Cortex of kidney (tissue), 1 donor: ENCODE measurements at places on chromosomes 2 and 18.

DNA sequence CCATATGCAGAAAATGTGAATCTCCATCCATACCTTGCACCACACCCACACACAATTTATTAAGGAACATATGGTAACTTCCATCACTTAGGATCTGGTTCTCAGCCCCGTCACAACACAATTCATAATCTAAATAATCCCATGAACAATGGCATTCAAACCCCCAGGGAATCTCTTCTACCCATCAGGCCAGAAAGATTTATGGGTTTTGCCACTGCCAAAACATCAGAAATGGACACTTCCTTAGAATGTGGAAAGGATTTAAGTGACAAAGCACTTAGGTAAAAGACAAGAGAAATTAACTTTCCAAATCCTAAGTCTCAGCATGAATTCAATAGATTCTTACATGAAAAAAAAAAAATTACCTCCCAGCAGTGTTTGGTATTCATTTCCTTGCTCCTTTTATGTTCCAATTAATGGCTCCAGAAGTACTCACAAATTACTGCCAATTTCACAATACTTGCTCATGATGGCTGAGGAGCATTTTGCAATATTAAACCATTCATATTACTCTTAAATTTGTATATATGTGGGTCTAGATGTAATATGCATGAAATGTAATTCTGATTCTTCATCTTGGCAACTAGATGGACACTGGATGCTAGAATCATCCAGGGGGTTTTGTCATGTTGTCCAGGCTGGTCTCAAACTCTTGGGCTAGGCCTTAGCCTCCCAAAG, 56.5 kb upstream of the TMEM247 start:
- DNase-seq = no peak

- DNase-seq = no peak
Observed at GRCh38 chr2:166651991-166652390, 157.9 kb upstream of the SCN7A start.

DNA sequence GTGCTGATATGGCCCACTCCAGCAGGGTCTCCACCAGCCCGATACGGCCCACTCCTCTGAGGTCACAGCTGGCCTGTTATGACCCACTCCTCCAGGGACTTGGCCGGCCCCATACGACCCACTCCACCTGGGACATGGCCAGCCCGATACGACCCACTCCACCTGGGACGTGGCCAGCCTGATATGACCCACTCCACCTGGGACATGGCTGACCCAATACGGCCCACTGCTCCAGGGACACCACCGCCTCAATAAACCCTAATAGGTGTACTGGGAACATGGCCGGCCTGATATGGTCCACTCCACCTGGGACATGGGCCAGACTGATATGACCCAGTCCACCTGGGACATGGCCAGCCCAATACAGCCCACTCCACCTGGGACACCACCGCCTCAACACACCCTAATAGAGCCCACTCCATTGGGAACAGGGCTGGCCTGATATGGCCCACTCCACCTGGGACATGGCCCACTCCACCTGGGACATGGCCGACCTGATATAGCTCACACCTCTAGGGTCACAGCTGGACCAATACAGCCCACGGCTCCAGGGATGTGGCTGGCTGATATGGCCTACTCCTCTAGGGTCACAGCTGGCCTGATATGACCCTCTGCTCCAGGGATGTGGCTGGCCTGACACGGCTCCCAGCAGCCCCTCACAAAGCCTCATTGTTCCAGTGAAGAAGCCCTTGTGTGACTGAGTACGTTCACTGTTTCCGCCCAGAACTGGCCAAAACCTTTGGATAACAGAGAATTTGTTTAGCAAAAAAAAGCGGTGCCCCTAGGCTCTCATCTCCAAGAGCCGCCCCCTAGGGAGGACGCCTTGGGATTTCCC, 245.6 kb downstream of the HDAC4 start:
- no peak for DNase-seq

DNA sequence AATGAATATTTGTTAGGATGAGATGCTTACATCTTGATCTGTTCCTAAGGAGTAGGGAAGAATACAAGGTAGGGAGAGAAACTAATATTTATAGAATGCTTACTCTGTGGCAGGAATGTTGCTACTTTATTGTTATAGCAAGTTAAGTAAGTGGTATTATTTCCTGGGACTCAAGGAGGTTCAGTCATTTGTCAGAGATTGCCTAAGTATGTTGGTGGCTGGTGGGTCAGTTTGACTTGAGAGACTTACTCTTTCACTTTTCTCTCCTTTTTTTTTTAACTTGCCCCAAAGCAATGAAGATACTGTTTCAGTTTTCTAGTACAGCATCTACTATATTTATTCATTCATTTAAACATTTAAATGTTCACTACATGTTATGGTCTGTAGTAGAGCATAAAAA, 209.2 kb upstream of the STON1 start:
- no peak for DNase-seq

GRCh38 chr2:240200230-240201051, 60.0 kb upstream of the OTOS start:
- DNase-seq = no peak

DNA sequence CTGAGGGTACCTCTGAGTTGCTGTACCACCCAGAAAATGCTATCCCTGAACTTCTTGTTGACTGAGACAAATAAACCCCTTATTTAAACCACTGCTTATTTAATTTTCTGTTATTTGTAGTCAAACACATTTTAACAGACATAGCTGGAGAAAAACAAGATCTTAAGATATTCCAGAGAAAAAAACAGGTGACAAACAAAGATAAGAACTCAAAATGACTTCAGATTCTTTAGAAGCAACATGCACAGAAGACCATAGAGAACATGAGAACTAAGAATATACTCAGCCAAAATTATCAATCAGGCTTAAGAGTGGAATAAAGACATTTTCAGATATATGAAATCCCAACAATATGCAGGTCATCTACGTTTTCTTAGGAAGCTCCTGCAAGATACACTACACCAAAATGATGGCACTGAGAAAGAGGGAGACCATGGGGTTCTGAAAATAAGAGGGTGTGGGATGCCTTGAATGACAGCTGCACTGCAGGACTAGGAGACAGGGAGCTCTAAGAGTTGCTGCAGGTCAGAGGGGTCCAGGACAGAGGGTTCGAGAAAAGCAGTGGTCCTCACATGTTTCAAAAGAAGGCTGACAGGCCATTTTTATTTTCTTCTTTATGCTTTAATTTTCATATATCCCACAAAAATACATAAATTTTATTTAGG, 38.4 kb downstream of the ADAM17 start:
- DNase-seq = no peak

GRCh38 chr2:231463698-231464575, at the start of gene NCL:
Gene NCL, minus strand, starts transcription at chr2:231464484. Its CDS starts 131 bp downstream, at chr2:231464353.
- DNase-seq = no peak

- no peak for DNase-seq
Observed at GRCh38 chr2:105691947-105692390, 52.7 kb upstream of the NCK2 start.

- DNase-seq = no peak
Observed at GRCh38 chr2:26298286-26298637, 47.7 kb upstream of the SELENOI start.

DNA sequence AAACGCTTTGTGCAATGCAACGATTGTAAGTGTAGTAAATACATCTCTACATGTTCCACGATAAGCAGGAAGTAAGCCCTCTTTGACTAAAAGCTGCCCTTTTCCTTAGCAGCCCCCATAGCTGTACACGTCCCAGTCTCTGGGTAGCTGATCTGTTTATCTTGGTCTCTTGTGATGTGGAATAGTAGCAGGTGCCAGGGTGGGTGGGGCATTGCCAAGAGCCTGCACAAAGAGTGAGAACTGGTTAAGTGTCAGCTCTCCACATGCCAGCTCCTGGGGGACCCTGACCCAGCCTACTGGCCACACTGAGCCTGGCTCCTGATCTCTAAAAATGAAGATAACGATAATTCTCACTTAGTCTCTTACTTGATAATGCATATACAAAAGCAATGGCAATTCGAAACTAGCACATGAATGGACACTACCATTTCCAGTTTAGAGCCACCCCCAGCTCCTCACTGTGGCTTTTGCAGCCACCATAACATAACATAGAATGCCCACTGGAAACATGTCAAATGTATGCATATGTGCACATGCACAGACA, 92.3 kb downstream of the MYT1L start:
- no peak for DNase-seq

GRCh38 chr18:24695168-24695567, 234.7 kb downstream of the HRH4 start:
- no peak for DNase-seq

DNA sequence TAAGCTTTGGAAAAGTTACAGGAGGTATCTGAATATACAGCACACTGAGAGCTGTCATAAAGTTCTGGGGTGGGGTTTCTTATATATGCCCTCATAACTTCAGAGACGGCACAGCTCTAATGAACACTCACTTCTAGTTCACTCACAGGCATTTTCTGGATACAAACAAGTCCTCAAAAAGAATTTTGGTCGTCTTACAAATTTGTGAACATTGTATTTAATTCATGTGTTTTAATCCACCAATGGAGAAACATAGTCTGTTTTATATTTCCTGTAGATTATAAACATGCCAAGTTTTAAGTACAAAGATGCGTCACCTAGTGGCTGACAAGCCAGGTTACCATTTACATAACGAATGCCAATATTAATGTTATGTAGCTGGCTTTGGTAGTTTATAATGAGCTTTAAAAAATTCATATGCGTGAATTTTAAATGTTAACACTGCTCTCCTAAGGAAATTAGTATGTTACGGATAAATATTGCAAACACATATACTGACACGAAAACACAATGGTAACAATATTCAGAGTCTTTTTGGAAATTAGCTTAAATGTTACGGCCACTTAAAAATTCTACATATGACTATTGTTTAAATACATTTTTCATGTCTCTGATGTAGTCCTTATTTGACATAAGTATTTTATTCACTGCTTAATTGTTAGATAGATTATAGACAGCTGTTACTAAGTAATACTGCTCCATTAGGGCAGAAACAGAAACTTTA, 2.5 kb downstream of the COL3A1 start:
- DNase-seq = no peak

DNA sequence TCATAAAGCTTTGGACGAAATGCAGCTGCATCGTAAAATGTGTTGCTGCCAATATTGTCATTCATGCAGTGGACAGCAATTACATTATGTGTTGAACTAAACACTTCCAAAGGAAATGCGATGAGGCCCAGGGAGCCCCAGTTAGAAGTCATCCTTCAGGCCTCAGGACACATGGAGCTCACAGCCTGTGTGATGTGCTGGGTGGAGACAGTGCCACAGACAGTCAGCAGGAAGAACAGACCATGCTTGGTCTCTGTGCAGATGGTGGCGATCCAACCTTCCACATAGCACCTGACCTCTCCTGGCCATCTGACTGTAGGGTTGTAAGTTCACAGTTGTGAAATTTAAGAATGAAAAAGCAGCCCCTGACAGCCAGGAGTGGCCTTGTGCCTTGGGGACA, 118.3 kb upstream of the ALKAL2 start:
- no peak for DNase-seq

- DNase-seq = no peak
Observed at GRCh38 chr2:222707689-222708273, 36.3 kb downstream of the MOGAT1 start.

- DNase-seq = no peak
Observed at GRCh38 chr2:18245375-18245774, 315.1 kb downstream of the RDH14 start.

- no peak for DNase-seq
Observed at GRCh38 chr18:55287149-55287806, 300.7 kb downstream of the TCF4 start.

DNA sequence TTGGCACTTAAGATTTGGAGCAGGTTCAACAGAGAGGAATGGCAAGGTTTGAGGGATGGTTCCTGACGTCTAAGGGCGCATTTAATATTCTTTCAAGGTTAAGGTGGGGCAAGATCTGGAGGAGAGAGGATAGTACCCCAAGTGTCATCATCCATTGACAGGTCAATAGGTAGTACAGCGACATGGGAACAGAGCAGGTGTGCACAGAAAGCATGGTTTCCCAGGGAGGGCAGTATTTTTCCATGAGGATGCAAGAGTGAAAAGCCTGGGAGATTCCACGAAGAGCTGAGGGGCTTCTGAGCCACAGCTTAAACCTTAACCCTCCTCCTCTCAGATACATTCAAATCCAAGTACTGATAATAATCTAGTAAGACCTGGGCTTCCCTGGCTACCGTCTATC, 9.1 kb downstream of the HES6 start:
- no peak for DNase-seq

DNA sequence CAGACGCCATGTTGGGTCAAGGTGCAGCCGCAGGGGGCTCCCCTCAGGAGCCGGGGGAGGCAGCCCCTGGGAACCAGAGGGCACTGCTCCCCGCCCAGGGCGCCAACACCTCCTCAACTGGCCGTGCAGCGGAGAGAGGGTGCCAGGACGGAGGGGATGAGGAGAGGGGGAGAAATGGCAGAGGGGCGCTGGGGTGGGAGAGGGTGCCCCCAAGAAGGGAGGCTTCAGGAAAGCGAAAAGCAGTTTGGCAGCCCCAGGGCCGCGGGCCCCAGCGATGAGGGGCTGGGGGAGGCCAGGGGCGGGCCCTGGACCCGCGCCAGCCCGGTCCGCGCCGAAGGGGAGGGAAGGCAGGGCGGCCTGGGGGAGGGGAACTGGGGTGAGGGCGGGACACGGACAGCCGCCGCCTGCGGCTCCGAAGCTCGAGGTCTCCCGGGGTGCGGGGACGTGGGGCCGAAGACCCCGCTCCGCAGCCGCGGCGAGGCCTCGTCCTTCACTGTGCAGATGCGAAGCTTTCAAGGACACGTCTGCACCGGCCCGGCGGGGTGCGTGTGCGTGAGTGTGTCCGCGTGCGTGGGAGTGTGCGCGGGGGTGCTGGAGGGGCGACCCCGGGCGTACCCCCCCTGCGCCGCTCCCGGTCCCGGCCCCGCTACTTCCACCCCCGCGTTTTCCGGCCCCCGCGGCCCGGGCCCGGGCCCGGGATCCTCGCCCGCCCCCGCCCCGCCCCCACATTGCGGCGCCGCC, 1.4 kb downstream of the DNMT3A start:
- no peak for DNase-seq

GRCh38 chr2:26268213-26268612, 23.5 kb downstream of the HADHB start:
- DNase-seq = no peak

- no peak for DNase-seq
Observed at GRCh38 chr2:8398040-8398668, 283.7 kb upstream of the ID2 start.

DNA sequence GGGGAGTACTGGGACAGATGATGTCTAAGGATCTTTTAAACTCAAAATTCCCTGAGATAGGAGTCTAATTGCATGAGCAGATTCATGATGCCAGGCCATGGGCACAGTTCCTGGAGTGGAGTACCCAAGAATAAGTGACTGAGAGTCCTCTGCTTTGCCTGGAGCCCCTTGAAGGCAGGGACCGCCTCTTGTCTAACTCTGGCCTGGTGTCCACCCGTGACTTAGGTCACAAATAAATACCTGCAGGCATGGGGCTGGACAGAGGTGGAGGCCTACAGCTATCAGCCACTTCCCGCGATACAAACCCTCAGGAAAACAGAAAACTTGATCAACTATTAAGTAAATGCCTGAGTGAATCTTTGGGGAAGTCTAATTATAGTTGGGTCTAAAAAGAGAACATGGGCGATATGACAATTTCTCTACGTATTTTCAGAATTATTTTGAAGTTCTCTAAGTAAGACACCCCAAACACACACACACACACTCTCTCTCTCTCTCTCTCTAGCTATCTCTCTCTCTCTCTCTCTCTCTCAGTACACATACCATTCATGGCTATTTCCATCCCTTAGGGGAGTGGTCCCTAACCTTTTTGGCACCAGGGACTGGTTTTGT, 1.8 kb upstream of the WIPF1 start:
- no peak for DNase-seq
